Kidney epithelial cell (primary cell): ENCODE measurements at places on chromosomes 5 and 9.

GRCh38 chr5:122367456-122367855 lies 55.4 kb downstream of the SNCAIP start:
- no peak for DNase-seq

DNA sequence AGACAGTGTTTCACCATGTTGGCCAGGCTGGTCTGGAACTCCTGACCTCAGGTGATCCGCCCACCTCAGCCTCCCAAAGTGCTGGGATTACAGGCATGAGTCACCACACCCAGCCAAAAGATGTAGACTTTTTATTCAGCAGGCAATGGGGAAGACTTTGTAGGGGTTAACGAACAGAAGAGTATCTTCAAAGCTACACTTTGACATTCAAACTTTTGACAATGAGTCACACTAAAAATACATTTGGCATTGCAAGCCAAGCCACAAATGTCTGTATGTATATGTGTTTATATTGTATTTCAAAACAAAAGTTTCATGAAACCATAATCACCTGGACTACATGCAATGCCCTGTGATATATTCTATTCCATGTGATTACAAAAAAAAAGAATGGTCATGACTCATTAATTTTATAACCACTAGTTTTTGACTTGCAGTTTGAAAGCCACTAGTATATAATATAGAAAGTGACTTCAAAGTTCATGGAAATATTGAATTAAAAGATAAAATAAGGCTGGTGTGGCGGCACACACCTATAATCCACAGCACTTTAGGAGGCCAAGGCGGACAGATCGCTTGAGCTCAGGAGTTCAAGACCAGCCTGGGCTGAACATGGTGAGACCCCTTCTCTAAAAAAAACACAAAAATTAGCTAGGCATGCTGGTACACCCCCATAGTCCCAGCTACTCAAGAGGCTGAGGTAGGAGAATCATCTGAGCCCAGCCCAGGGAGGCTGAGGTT lies 8.3 kb downstream of the DIMT1 start:
- DNase-seq = no peak

- DNase-seq = no peak
Measured at GRCh38 chr9:130432362-130432761, 12.4 kb upstream of the ASS1 start.

DNA sequence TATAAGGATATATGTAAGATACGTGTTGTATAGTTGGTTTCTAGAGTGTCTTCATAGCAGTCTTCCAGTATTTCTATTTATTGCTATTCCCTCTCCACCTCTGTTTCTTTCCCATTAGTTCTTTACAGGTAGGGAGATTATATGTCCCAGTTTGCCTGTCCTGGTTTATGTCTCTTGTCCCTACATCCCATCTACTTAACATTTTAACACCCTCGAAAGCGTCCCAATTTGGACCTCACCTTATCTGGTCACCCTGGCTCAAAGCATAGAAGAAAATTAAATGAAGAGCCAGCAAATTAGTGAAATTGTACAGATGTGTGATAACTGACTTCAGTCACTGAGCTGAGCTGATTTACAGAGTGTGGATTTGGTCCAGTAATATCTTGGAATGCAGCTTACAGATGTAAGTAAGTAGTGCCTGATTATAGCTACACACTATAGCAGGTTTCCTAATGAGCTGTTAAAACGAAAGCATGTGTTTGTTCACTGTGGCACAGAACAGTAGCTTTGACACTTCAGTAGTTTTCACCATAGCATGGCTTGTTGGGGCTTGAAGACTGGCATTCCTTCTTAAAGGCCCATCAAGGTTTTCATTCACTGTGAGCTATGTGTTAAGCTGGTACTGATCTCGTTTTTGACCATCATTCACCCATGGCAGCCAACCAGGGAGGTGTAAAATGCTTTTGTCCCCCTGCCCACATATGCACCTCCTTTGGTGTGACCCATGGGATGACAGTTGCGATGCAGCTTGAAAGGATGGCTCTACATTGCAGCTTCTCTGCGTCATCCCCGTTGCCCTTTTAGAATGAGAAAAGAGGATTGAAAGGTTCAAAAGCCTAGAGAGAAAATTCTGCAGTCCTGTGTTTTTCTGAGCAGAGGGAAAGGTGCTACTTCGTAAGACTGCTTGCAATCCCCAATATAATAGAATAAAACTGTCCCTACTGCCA lies 192.1 kb upstream of the DMRT1 start:
- peak; percentile 58 for DNase-seq

- no peak for DNase-seq
Measured at GRCh38 chr5:77262697-77263096, 52.2 kb downstream of the PDE8B start.

GRCh38 chr9:125513668-125514413 lies 193.2 kb downstream of the MAPKAP1 start:
- DNase-seq = peak; percentile 70

DNA sequence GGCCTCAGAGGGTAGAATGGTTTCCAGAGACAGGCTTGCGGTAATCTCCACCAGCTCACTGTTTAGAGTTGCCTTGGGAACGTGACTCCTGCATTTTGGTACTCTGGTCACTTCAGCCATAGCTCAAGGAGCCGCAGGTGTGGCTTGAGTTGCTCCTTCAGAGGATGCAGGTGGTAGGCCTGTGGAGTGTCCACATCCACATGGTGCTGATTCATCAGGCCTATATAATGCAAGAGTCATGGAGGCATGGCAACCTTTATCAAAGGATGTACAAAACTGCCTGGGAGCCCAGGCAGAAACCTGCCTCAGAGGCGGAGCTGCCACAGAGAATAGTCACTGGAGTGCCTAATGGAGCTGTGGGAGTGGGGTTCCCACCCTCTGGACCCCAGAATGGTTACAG lies 114.2 kb downstream of the ANXA1 start:
- DNase-seq = no peak

- DNase-seq = no peak
Measured at GRCh38 chr9:83013867-83014605, 48.9 kb downstream of the RASEF start.

DNA sequence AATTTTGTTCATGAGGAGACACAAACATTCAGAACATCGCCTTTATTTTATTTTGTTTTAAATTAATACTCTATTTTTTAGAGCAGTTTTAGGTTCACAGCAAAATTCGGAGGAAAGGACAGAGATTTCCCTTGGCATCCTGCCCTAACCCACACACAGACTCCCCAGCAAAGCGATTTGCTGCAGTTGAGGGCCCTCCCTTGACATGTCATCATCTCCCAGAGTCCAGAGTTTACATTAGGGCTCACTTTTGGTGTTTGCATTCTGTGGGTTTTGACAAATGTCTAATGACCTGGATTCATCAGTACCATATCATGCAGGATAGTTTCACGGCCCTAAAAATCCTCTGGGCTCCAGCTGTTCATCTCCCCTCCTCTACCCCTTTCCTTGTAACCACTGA lies 33.6 kb upstream of the COL5A1 start:
- no peak for DNase-seq

GRCh38 chr5:68818057-68818695 lies 275.6 kb upstream of the SLC30A5 start:
- DNase-seq = no peak

DNA sequence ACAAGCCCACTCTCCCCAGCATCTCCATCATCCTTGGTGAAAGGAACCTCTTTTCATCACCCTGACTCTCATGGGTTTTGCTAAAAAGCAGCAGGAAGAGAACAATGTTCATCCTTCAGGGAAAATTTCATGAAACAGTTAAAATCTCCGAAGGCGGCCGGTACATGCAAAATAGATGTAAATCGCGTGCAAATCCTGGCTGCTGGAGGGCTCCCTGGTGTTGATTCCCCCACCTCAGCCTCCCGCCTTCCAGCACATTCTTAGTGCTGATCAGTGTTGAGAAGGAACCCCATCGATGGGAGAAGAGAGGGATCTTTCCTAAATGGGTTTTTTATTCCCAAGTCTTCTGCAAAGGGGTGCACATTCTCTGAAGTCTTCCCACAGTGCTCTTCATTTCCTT lies 8.7 kb upstream of the GFI1B start:
- DNase-seq = no peak

GRCh38 chr5:58071566-58071965 lies 388.3 kb downstream of the PLK2 start:
- no peak for DNase-seq

GRCh38 chr9:11319538-11319937 lies 706.7 kb upstream of the PTPRD start:
- DNase-seq = no peak

- no peak for DNase-seq
Measured at GRCh38 chr9:109791003-109791677, 11.1 kb downstream of the PALM2AKAP2 start.

GRCh38 chr5:32201122-32201753 lies 27.1 kb upstream of the GOLPH3 start:
- no peak for DNase-seq

- DNase-seq = no peak
Measured at GRCh38 chr9:29289365-29289764, 1716.1 kb upstream of the C9orf72 start.

GRCh38 chr5:55066277-55066676 lies 36.2 kb upstream of the GZMA start:
- DNase-seq = no peak

DNA sequence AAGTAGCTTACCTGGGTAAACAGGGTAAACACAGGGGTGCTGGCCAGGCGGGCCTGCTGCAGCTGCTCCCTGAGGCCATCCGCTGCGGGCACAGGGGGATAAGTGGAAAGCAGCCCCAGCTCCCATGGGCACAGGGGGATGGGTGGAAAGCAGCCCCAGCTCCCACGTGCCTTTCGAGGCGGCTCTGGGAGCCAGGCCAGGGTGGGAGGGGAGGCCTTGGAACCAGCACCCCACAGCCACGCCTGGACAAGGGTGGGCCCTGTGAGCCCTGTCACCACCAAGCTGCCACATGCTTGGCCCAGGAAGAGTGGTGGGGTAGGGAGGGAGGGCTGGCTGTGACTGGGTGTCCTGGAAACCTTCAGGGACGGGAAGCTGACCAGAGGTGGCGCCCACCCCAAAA lies 7.8 kb upstream of the CARD9 start:
- DNase-seq = no peak

GRCh38 chr5:143086908-143087637 lies 316.4 kb downstream of the NR3C1 start:
- no peak for DNase-seq

DNA sequence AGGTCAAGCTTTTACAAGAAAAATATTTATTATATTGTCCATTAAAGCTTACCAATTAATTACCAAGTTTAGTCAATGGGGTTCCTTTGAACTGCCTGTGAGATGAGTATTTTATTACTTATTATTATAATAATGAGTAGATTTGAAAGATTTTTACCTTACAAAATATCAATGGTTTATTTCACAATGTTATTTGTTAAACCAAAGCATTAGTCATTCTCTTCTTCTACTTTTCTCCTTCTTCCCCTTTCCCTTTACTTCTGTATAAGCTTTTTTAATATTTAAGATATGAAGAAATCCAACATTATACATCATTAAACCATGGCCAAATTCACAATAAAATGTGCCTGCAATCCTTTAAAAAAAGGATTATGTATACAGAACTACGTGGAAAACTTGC lies 369.5 kb downstream of the ARL15 start:
- DNase-seq = no peak

- no peak for DNase-seq
Measured at GRCh38 chr5:131563434-131564228, 71.4 kb downstream of the RAPGEF6 start.

DNA sequence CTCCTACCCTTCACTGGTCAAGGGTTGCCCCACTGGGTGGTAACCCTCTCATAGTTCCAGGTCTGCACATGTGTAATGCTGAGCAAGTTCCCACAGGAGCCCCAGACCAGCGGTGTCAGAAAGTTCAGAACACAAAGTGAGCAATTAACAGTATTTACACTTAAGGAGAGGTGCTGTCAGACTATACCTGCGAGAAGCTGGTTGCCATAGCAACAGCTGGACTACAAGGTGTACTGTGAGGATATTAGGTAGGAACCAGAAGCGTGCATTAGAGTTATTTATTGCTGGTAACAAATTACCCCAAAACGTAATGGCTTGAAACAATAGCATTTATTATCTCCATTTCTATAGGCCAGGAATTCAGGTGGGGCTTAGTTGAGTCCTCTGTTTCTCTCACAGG lies 317.0 kb upstream of the RPS23 start:
- DNase-seq = no peak

- no peak for DNase-seq
Measured at GRCh38 chr5:73136055-73136562, 15.7 kb downstream of the TMEM171 start.

GRCh38 chr5:10685115-10685521 lies 75.9 kb downstream of the DAP start:
- no peak for DNase-seq

DNA sequence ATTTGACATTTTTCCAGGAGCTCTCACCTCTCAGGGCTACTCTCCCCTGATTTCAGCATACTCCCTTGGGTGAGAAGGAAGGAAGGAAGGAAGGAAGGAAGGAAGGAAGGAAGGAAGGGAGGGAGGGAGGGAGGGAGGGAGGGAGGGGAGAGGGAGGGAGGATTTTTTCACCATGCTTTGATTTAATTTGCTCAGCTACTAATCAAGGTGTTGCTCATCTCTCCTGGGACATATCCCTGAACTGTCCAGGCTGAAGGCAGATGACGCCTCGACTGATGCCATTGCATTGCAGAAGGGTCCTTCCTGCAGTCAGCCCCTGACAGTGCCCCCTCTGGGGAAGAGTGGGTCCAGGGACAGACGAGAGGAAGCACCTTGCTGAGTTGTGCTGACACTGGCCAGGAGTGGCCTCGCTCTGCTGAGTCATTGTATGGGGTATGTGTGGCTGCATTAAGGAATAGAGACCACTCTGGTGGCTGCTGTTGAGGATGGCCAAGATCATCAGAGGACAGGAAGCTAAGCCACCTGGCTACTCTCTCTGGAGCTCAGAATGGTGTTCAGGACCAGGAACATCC lies 43.6 kb upstream of the CRB2 start:
- DNase-seq = no peak

DNA sequence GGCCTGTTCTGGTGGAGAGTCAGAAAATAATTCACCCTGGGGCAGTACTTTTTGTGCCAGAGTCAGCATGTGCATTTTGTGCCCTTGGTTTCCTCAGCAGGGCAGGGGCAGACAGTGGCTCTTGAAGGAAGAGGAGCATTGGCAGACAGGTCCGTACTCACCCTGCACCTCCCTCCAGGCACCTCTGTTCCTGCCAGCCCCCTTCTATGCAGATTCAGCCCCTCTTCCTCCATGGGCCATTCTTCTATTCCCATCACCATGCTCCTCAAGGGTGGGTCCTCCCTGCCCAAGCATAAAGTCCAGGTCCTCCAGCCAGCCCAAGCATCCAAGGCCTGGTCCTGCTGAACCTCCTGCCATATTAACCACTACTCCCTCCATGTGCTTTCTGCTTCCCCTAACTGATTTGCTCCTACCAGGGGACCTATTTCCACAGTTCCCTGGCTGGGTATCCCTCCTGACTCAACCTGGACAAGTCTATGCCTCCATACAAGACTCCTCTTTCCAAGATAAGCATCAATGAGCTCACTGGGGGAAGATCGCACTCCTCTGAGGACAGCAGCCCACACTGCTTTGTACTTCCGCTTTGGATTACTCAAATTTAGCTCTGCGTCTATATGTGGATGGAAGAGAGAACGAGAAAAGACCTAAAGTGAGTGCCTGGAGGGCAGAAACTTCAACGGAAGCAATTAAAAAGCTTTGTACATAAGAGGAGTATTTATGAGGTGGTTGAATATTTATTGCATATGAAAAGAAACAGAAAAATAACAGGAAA lies 9.3 kb upstream of the ACSL6 start:
- no peak for DNase-seq
